ENCODE measurements at places on chromosomes 3 and 15.
A peak's percentile ranks its signal among the peaks of the same experiment; 100 is the strongest.

- DNase-seq: no peak
Observed at GRCh38 chr15:72838311-72838731, 54.8 kb upstream of the ADPGK start.

GRCh38 chr15:29225534-29226234 lies 43.9 kb downstream of the NSMCE3 start:
- peak; percentile 4 for DNase-seq

GRCh38 chr3:111069974-111070771 lies 1.4 kb upstream of the NECTIN3 start:
- DNase-seq: peak; percentile 51

GRCh38 chr3:190174471-190174870 lies 53.8 kb upstream of the P3H2 start:
- DNase-seq: no peak

DNA sequence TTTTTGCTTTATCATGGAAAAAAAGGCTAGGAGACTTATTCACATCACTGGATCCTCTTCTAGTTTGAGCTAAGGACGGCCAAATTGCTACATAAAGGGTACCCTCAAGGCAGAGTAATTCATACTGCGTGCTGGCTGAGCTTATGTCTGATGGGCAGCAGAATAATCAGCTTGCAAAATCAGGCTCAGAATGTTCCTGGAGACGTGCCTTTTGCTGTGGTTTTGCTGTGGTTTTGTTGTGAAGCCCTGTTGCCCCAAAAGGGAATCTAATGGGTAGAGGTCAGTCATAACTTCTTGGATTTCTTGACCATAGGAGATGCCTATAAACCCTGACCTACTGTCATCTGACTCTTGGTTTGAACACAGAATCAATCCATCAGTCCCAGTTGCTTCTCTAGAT lies 189.9 kb downstream of the SOX2 start:
- DNase-seq: no peak

GRCh38 chr3:4588466-4588865 lies 95.3 kb downstream of the ITPR1 start:
- no peak for DNase-seq

GRCh38 chr3:20078194-20078714 lies 38.0 kb downstream of the KAT2B start:
- DNase-seq: peak; percentile 52

DNA sequence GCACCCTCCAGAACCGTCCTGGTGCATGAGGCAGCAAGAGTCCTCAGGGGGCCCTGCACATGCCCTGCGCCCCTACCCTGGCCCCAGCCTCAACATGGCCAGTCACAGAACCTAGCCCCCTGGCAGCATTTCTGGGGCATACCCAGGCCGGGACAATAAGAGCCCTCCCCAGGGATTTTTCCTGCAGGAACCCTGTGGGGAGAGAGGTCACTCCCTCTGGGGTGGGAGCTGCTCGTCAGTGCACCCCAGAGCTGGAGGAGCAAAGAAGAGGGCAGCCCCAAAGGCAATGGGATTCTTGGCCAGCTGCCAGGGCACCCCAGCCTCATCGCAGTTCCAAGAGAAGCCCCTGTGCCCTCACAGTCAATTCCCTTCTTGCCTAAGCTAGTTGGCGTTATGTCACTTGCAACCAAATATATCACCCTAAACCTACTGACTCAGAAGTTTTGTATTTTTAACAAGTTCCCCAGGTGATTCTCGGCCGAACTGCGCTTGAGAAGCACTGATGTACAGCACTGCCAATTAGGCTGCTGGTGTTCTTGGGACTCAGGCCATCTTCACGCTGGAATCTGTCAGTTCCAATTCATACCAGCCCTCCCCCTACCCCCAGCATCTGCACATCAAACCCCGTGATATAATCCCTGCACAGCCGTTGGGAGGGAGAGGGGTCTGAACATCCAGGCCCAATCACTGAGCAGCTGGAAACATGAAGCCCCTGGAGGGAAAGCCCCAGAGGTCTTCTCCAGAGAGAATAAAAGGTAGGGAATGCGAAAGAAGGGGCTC lies 87.5 kb upstream of the PRR20G start:
- DNase-seq: no peak

DNA sequence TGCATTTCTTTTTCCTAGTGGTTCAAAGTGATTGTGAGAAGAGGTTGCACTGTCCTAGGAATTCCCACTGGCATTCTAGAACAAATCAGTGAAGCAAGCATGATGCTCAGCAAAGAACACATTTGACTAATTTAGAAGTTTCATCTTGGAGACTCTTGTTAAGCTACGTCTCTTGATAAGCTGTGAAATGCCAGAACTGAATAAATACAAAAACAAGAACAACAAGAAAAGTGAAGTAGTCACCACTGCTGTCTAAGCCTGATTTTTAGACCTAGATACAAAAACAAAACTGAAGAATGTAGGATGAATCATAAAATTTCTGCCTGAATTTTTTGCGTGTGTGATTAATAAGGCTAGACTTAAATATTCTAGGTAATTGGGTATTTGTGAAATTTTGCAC lies 1162.4 kb downstream of the TUSC7 start:
- no peak for DNase-seq

DNA sequence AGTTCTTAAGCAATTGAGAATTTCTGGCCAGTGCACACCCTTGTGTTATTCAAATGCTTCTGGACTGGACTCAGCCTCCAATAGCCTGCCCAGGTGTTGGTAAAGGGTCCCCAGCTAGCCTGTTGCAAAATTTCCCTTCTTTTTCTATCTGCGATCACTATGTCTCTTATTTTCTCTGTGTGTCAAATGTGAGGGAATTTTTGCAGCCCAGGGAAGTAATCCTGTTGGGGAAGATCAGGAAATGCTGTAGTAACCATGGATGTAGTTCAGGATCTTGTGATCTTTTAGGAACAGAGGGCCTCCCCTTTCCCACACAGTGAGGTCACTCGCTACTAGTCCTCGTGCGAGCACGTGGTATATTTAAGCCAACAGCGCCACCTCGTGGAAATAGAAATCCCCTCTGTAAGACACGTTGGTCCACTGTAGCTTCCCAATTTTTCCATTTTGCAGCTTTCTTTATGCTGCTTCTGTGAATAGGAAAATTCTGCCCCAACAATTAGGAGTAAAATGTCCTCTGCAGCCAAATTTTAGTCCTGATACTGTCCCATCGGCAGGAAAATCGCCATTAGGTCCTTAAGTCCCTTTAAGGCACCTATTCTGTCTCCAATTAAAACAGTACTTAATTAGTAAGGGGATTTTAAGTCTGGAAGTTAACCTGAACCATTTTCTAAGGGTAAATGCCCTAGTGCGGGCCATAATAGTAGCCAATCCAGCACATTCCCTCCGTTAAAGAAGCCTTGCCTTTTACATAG lies 4.0 kb upstream of the SMCO1 start:
- no peak for DNase-seq

DNA sequence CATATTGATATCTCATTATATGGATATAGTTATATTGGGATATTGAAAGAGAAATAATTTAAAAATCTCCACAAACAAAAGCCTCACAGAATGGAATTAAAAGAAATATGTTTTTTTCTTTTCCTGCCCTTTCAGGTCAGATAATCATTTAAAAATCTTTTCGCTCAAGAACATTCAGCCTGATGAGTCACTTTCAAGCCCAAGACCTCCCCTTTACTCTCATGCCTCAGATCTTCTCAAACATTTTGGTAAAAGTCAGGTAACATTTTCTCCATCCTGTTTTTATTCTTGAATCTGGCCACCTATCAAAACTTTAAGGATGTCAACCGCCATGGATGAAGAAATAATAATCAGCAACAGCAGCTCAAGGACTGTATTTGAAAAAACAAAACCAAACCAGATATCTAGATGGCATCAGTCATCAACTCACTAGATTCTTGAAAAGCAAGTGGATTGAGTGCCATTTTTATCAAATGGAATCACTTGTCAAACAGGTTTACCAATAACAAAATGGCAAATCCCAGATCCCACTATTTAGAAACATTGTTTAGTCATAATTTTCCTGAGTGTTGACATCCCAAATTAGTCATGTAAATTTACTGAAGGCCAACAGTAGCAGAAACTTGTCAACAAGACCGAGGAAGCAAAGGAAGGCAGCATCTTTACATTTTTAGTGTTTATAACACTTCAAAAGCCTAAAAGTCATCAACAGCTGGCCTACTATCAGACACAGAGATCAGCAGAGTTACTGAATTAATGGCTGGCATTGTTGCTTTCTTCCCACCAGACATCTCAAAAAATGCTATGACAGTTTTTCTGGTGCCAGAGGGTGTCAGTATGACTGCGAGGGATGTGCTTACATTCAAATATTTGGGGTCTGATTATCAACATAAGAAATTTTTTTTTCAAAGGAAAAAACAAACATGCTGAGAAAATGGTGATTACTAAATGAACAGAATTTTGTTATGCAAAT lies 444.7 kb downstream of the MAGI1 start:
- DNase-seq: peak; percentile 73
